H1 (cell line): ENCODE measurements at places on chromosomes 2 and 18. TPM values are rescaled to one million over a fixed set of nuclear protein-coding genes. Genes with fewer than 3 reads are reported as not detected.

- DNase-seq: no peak
Measured at GRCh38 chr2:43482961-43483360, 112.9 kb downstream of the THADA start.

GRCh38 chr18:59306640-59307039 lies 11.8 kb downstream of the CPLX4 start:
- no peak for DNase-seq

DNA sequence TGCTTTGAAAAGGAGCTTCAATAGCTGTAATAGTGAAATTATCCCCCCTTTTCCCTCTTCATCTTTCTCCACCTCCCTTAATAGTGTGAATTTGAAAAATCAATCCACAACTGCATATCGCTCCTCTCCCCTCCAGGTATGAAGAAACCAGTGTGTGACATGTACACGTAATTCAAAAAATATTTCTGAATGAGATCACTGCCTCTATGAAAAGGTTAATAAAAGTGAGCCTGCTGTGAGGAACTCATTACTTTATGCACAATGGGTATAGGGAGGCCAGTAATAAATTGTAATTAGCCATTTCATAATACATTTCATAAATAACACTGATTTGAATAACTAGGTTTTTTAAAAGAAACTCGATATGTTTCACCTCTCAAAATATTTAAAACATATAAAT lies 209.0 kb upstream of the KYNU start:
- no peak for DNase-seq

- no peak for DNase-seq
Measured at GRCh38 chr2:231920366-231920765, 5.8 kb downstream of the NPPC start.

- no peak for DNase-seq
Measured at GRCh38 chr2:8541223-8541622, 140.6 kb upstream of the ID2 start.

Gene PRKRA
- 25.4 and 36.1 TPM in 2 replicates for polyA plus RNA-seq

- DNase-seq: no peak
Measured at GRCh38 chr2:239302083-239302807, 98.6 kb downstream of the HDAC4 start.
